Activated T-cell treated with anti-CD3 and anti-CD28 coated beads, Interleukin-2, amount 50 U/mL, for 48 hours (primary cell): ENCODE measurements at places on chromosomes 2 and 18.

DNA sequence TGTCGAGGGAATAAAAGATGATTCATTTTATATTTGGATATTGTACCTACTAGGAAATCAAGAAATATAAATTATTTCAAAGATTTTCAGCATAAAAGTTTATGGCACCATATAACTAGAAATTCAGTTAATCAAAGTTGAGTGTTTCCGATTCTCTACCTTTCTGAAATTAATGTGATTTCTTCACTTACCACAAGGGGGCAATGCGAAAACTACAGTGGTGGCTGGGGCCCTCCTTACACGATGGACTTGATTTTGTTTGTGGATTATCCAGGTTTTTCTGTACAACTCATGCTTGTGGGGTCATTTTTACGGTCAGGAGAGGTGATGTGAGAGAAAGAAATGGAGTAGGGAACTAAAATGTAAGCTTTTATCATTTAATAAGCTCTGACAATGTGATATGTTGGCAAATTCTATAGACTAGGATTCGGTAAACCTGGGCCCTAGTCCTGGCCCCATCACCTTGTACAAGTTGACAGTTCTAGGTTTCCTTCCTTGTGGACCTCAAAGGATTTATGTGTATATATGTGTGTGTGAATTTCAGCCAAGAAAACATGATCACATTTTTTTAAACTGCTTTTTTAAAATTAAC is 47.6 kb downstream of the G6PC2 start:
- DNase-seq, result no peak

DNA sequence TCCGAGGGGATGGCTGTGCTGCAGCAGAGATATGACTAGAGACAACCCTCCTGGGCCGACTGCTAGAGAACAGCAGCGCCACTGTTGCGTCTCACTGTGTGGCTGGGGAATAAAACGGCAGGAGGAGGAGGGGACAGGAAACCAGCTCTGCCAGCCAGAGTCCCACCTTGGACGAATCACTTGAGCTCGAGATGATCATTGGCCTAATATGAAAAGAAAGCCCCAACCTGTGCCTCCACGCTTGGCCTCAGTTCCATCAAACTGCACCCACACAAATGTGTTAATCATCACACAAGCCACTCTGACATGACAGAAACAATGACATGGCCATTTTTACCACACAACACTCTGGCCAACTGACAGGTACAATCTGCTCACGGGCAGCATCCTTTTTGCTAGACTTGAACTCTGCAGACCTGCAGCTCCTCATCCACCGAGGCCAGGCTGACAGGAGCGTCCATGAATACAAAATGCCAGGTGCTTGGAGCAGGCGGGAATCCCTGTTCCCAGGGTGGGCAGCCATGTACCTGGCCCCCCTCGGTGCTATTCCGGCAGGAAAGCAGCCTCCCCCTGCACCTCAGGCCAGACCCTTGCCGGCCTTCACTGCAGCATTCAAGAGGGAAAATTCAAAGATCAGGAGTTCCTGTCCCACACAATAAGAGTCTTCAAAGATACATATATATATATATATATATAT is 52.3 kb downstream of the PARD6G start:
- DNase-seq, result no peak

DNA sequence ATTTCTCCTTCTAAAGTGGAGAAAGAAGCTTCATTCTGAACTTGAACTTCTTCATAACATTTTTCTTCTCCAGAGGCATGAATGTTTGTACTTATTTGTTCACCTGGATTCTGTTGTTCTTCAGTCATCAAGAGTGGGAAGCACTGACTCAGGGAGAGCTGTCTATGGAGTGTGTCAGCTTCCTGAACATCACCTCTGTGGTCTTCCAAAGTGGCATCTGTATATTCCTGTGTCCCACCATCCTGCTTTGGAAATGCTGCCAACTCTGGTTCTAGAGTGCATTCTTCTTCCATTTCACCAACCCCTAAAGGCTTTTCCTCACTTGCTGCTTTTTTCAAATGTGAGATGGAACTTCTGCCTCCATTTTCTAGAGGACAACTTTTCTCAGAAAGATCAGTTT is 59.5 kb downstream of the TTN start:
- DNase-seq, result no peak

DNA sequence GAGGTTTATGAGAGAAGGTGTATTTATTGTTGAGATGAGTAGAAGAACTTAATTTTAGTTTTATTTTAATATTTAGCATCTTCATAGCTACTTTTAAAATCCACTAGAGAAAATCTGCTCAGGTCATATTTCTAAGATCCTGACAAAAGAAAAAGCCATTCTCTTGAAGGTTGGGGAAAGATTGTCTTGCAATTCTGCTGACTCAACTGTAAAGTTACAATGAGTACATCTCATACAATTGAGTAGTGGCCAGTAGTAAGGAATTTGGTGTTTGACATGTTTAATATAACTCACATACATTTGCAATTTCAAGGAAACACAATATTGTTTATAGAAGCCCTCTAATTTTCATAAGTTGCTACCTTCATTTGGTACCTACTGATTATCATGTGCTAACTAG is 344.5 kb downstream of the LRRTM1 start:
- no peak for DNase-seq

DNA sequence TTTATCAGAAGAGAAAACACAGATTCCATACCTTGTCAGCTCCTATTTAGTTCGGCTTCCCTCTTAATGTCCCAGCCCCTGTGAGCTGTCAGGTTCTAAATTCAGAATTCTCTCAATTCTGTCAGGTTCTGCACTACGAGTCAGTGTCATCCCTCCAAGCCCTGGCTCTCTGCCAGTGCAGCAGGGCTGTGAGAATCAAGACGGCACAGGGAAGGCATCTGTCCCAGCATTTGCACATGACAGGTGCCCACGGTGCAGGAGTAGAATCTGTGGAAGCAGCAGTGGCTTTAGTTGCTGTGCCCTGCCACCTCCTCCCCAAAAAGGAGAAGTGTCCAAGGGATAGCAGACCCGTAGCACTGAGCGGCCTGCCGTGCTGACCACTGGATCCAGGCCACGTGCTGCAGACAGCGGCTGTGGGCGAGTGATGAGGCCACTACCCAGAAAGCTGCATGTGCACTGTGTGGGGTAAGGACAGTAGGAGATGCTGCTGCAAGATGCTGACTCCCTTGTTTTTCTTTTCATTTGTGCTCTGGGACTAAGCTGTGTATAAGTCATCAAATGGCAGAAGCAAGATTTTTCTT is 12.8 kb downstream of the RBFA start:
- DNase-seq, result no peak

DNA sequence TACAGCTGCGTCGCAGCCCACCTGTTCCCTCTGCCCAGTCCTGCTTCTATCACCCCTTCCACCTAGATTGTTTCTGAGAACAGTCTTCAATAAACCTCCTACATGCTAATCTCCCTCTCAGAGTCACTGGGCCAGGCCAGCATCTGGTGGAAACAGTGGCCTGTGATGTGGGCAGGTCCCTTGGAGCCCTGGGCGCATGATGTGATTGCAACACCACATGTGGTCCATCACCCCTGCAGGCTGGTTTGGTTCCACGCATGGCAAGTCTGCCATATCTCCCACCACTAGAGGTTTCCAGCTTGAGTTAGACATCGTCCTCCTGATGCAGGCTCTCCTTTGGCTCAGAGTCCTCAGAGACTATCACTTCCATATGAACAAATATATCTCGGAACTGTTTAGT is 83.5 kb downstream of the PRKCE start:
- DNase-seq, result no peak

- no peak for DNase-seq
These were observed 262.1 kb upstream of the ST6GAL2 start for GRCh38 chr2:107148055-107148454.

DNA sequence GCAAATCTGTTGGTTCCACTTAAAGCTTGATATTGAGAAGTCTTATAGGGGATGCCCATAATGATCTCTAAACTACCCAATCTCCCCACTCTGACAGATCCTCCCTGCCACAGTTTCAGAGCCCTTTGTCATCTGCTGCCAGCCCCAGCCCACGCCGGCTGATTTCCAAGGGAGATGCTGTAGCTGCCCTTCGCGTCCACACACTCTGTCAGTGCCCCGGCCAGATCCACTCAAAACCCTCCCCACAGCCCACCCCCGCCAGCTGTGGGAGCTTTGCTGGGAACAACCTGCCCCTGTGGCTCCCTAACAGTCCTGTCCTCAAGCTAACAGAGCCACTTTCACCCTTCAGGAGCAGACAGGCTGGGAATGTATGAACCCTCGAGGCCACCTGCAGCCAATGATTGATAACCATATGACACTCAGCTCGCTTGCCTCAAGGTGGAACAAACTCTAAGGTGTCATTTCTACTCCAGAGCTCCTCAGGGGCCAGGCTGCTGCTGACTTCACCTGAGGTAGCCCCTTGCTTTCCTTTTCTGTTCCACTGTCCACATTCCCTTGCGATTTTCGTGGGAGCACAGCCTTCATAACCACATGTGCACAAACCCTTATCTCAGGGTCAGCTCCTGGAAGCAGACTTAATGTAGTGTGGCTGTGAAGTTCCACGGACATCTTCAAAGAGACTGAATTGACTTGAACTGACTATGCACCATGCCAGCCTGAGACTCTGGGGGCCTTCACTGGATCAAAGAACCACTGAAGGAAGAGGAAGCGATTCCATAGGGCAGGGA is 92.6 kb upstream of the LGALSL start:
- DNase-seq, result no peak

- DNase-seq, result no peak
These were observed 69.1 kb upstream of the AMMECR1L start for GRCh38 chr2:127954857-127955256.

GRCh38 chr2:45052388-45052928 is 43.2 kb upstream of the SIX2 start:
- no peak for DNase-seq

GRCh38 chr18:52370841-52371240 is 30.8 kb downstream of the DCC start:
- DNase-seq, result no peak

DNA sequence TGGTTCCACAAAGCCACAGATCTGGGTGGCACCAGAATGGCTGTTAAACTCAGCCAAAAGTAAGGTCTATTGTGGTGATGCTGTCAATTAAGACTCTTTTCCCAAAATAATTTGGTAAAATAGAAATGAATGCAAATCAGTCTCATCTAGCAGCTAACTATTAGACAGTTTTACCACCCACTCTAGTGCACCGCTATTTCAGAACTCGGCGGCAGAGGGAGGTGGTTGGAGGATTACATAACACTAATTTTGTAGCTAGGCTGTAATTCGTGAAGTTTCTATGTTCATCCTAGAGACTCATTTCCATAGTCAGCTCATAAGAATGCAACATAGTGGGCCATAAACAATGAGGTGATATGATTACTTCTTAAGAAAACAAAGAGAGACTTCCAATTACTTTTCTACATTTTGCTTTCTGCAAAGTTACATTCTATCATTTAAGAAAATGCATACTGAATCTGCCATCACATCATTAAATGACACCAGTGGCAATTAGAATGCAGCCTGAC is 413.8 kb downstream of the FBXO15 start:
- no peak for DNase-seq

GRCh38 chr2:132562245-132562644 is 107.8 kb downstream of the LYPD1 start:
- DNase-seq, result no peak

GRCh38 chr2:224638301-224638823 is 53.2 kb upstream of the CUL3 start:
- DNase-seq, result peak; percentile 43

- no peak for DNase-seq
These were observed 113.5 kb downstream of the ZNF236 start for GRCh38 chr18:76935722-76936337.

DNA sequence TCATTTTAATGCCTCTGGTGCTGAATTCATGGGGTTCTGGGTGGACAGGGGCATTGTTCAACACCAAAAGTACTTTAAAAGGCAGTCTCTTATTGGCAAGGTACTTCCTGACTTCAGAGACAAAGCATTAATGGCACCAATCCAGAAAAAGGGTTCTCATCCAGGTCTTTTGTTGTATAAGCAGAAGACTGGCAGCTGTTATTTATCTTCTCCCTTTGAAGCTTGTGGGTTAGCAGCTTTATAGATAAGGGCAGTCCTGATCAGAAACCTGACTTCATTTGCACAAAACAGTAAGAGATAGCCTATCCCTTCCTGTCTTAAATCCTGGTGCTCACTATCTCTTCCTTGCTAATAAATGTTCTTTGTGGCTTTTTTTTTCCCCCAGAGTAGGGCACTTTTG is 68.8 kb downstream of the VPS54 start:
- DNase-seq, result no peak

DNA sequence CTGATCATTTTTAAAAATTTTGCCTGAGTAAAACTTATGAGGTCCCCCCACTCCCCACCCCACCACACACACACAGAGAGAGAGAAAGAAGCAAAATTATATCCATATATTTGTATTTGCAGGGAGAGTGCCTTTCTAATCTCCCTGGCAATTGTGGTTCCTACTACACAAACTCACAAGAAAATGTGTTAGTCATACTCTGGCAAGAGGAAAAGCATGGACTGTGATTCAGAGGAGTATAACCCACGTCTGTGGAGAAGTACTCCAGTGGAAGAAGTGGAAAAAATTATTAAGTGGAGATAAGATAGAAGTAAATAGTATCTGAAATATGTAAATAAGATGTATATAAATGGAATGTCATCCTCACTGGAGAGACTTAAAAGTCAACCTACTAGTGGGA is 114.0 kb downstream of the DSEL start:
- DNase-seq, result no peak

DNA sequence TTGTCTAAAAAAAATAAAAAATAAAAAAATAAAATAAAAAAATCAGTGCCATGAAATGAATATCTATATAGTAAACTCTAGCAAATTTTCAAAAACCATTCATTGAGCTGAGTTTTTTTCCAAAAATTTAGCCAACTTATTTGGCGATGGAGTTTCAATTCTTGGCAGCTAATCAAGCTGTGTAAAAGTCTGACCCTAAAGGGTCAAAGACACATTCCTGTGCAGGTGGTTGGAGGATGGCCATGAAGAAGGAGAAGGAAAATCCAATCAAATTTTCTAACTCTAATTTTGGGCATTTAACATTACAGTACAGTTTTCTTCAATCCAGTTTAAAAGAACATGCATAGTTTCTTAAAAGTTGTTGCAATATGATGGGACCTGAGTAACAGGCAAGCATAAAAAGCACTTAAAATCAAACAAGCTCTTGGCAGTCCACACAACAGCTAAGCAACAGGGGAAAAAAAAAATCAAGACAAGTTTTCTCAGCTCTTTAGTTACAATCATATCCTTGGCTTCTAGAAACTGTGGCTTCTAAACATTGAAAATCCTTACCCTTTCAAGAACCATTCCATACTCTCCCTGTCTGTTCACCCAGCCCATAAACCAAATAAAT is 54.5 kb downstream of the ACVR1 start:
- DNase-seq, result no peak

DNA sequence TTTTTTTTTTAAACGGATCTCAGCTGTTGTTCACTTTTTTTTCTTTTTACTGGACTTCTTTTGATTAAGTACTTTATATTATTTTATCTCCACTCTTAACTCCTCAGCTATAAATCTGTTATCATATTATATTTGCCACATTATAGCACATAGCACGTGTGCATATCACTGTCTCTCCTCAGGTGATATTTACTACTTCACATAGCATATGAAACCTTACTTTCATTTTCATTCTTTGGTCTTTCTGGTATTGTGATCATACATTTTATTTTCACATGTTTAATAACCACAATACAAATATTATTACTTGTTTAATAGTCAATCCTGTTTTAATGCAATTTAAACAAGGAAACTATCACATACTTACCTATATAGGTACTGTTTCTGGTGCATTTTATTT is 993.1 kb upstream of the TMEFF2 start:
- DNase-seq, result no peak

GRCh38 chr2:36356298-36356989 is 866 bp downstream of the CRIM1 start:
- DNase-seq, result peak; percentile 69
